Effector memory CD4-positive, alpha-beta T cell (primary cell): ENCODE measurements at places on chromosomes 6 and 20.

GRCh38 chr6:32177183-32177787, 920 bp upstream of the RNF5 start:
- no peak for DNase-seq

DNA sequence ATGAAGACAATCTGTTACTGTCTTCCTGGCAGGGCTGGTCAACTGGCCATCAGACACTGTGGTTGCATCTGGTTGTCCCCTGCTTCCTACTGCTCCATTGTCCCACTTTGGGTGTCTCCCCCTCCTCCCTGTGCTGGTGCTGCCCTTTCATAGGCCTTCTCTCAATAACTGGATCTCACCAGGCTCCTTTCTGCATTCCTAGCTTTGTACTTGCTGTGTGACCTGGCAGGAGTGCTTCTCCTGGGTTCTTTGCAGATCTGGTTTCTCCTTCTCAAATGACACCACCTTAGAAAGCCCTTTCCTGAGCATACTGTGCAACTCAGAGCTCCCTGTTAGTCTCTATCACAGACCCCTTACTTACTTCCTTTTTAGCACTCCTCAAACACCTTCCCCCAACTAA, 223.0 kb downstream of the BCKDHB start:
- no peak for DNase-seq

DNA sequence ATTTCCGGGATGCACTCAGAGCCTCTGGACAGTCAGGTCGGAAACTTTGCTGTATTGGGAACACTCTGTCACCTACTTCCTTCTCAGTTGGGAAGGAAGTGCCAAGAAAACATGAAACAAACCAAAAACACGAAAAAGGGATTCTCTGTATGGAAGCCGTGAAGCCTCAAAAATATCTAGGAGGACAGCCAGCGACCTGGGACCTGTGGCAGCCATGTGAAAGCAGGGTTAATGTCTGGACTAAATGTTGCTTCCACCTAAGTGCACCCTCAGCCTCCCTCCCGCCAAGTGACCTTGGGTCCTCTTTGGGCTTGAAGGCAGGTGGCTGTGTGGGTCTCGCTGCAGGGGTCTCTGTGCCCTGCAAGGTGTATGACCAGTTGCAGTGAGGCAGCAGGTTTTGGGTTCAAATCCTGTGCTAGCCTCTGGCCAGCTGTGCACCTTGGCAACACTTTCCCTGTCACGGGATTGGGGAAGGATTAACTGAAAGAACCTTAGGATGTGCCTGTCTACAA, 851 bp downstream of the MAVS start:
- no peak for DNase-seq

GRCh38 chr6:160073272-160073671, 48.3 kb upstream of the SLC22A1 start:
- DNase-seq, result no peak

GRCh38 chr20:38152621-38153221, 12.3 kb downstream of the TGM2 start:
- DNase-seq, result no peak

DNA sequence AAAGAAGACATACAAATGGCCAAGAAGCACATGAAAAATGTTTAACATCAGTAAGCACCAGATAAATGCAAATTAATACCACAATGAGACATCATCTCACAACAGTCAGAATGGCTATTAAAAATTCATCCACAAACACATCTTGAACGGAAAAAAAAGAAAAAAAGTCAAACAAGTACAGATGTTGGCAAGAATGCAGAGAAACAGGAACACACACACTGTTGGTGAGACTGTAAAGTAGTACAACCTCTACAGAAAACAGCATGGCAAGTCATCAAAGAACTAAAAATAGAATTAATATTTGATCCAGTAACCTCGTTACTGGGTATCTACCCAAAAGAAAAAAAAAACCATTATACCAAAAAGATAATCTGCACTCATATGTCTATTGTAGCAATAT, 6.5 kb downstream of the STX7 start:
- DNase-seq, result no peak

GRCh38 chr6:3542032-3542640, 85.3 kb upstream of the SLC22A23 start:
- DNase-seq, result no peak

DNA sequence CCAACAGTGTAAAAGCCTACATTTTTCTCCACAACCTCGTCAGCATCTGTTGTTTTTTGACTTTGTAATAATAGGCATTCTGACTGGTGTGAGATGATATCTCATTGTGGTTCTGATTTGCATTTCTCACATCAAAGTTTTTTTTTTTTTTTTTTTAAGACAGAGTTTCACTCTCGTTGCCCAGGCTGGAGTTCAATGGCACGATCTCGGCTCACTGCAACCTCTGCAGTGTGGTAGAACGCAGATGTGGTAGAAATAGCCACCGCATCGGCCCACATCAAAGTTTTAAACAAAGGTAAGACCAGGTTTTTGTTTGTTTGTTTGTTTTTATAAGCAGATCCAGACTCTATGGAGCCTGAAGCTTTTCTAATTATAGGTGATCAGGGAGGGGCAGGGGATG, 12.7 kb upstream of the PPP1R3G start:
- DNase-seq, result no peak

DNA sequence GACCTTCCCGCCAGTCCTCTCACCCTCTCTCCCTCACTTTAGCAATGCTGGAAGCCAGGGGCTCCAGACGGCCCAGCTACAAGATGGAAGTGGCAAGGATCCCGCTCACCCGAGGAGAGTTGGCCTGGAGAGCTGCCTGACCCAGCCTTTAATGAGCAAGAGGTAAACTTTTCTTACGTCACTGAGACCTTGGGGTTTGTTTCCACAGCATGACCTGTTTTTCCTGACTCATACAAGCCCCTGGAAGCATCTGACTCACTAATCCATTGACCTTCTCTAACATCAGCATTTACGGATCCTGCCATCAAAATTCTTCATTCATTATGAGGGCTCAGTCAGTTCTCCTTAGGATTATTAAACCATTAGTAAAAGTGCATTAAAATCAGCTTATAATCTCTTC, 120.4 kb downstream of the MYLK4 start:
- no peak for DNase-seq

DNA sequence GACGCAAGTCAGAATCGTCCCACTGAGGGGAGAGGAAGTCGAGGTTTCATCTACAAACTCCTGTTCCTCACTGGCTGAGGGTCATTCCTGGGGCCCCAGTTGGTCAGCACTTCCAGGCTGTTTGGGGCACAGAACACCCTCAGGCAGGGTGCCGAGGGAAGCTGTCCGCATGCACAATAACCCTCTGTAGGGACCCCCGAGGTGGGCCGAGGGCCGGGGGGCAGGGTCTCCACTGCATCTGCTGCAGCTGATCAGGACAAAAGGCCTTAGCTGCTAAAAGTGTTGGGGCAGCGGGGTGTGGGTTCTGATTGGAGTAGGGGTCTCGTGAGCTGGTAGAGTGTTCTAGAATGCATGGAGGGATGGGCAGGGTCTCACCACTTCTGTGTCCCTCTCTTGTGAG, 125.1 kb downstream of the TOX2 start:
- no peak for DNase-seq

DNA sequence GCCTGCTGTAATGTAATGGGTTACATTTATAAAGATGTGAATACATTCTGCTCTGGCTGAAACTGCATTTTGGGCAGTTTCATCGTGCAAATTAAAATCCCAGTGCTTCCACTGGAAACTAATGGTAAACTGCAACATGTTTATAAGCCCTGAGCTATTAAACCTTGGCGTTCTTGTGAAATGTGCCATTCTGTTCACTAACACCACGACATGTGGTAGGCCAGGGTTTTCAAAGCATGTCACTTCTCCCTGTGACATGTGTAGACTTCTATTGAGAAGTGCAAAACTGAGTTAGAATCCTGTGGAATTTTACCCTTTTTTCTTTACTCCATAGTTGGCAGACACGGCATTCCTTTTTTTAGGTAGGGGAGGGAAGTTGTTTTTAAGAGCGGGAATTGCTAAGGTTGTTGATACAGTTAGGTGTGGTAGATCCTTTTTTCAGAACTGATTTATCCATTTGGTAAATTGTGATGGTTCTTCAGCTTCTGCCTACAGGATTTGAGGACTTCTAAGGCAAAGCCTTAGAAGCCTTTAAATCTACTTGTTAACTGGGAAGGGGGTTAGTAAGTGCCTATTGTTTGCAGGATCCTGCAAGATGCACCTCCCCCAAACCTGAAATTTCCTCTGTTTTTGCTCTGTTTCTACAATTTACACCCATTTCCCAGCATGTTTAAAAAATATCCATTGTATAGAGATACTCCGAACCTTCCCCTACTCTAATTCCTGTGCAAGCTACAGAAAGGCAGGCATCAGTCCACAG, 4.2 kb downstream of the SASH1 start:
- no peak for DNase-seq
